Uterus (tissue), 4 donors: ENCODE measurements at places on chromosomes 2 and 18. TPM values are rescaled to one million over a fixed set of nuclear protein-coding genes. Genes with fewer than 3 reads are reported as not detected.

SPATA3 gene
- total RNA-seq: not detected

SIX3 gene
- not detected for total RNA-seq

CD8B gene
- total RNA-seq: 1.0 TPM

POU3F3 gene
- not detected for total RNA-seq

CFC1B gene
- total RNA-seq: not detected

GEN1 gene
- total RNA-seq: 4.7 TPM

DNA sequence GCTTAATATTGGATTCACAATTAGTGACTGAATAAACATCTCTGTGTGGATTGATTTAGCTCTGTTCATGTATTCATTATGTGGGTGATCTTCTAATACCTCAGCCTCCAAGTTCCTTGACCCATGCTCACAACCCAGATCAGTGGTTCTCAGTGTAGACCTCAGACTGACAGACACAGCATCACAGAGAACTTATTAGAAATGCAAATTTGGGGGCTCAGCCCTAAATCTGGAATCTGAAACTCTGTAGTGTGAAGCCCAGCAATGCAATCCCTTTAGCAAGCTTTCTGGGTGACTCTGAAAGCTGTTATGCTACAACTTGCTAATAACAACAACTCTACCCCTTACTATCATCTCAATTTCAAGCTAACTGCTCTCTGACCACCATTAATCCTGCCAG lies 273.1 kb upstream of the FANCL start:
- no peak for DNase-seq

DNA sequence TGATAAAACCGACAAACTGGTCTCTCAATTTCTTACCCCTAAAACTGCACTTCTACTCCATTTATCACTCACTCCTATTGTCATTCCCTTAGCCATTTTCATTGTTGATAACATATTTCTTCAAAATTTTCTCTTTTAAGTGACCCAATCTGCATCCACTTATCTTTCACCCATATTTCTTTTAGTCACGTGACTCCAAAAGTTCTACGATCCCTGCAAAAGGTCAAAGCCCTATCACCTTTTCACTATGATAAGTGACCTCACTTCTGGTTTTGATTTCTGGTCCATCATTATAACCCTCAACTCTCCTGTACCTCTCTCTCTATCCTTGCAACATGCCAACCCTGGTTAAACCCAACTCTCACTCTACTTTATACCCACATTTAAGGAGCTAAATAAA lies 49.1 kb downstream of the LRATD1 start:
- DNase-seq: no peak

- DNase-seq: no peak
Measured at GRCh38 chr2:84969511-84970209, 1.3 kb upstream of the KCMF1 start.

GRCh38 chr18:72652990-72653593 lies 109.0 kb upstream of the CBLN2 start:
- DNase-seq: no peak

GRCh38 chr2:61855318-61855613 lies 1.4 kb upstream of the FAM161A start:
- no peak for DNase-seq

- no peak for DNase-seq
Measured at GRCh38 chr18:49646873-49647272, 85.0 kb downstream of the LIPG start.

- peak; percentile 14 for DNase-seq
Measured at GRCh38 chr2:20531633-20532262, 84.9 kb downstream of the RHOB start.

DNA sequence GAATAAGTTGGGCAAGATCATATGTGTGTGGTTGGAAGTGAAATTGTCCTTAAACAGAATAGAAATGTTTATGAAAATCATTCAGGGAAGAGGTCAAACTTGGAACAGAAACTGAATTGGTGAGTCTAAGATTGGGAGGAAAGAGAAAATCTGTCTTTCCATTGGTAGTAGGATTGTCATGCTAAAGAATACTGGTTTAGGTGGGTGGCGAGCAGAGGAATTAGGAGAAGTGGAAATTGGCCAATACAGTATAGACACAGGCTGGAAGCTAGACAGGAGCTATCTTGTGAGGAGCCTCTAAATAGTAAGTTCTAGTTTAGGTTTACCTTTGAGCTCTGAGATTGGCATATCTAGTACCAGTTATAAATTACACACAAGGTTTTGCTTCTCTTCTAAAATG lies 80.9 kb upstream of the KYNU start:
- DNase-seq: no peak

DNA sequence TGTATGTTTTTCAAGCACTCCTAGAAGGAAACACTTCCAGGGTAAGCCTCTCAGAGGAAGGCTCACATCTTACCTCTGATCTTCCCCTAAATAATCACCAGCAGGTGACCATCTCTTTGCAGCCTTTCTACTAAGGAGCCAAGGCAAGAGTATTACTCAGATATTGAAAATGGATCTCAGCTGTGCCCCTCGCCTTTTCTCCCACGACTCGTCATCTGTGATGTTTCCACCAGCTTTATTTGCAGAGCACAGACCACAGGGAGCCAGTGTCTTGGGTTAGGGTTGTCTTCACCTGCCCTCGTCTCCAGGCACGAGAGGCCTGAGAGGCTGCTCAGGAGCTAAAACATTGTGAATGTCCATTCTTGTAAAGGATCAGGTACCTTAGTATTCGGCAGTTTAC lies 16.9 kb upstream of the SCLY start:
- DNase-seq: no peak

DNA sequence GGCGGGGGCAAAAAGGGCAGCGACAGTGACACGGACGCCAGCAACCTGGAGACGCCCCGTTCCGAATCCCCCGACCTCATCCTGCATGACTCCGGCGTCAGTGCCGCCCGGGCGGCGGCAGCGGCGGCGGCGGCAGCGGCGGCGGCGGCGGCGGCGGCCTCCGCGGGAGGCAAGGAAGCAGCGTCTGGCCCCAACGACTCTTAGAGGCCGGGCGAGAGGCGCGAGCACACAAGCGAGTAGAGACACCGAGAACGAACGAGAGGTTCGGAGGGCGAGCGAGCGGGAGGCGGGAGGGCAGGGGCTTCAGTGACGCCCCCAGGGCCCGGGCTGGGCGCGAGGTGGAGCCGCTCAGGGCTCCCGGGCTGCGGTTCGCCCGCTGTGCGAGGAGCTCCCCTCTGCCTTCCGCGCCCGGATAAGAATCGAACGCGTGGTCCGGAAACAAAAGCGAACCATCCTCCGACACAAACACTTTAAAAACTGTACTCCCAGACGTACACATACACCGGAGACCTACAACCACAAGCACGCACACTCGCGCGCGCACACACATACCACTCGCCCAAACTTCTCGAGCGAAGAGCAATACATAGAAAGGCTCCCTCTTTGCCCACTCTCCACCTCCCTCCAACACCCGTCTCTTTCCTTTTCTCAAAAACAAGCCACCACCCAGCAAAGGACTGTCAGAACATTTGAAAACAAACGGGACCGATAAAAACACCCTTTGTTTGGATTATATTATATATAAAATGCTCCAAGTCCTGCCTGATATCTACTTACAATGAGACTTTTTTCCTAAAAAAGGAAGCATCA lies 2.8 kb downstream of the SP9 start:
- DNase-seq: no peak

DNA sequence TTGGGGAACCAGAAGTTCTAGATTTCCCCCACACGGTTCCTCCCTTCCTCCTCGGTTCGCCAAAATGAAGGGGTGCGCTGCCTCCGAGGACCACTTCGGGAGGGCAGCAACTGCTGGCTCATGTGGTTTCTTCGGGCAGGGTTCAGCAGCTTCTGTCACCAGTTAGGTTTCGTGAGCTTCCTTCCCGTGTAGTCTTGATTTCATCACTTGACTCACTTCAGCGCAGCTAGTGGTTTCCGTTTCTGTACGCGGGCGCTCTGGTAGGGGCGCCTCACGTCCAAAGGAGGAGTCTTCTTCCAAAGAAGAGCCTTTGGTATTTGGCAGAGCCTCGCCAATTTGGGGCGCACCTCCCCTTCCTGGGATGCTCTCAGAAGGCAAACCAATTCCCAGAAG lies 485 bp upstream of the GALNT3 start:
- DNase-seq: no peak

- no peak for DNase-seq
Measured at GRCh38 chr2:160334028-160334741, 134.1 kb upstream of the ITGB6 start.

- no peak for DNase-seq
Measured at GRCh38 chr2:226905718-226906117, 69.9 kb downstream of the RHBDD1 start.
